Right kidney (tissue), 9 donors: ENCODE measurements at places on chromosomes 12 and 14.

DNA sequence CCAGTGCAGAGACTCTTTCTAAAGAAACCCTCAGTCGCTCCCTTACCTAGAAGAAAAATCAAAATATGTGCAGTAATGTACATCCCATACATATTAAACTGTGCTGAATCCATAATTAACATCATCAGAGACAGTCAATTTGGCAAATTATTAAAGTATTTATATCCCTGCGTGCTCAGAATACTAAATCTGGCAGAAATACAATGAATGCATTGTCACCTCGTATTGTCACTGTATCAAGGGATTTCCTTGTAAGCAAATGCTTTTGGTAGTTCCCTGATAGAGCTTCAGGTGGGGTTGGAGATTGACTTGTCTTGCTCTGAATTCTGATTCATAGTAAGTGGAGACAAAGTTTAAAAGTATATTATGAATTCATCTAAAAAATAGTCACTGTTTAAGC, 319.1 kb downstream of the PPFIA2 start:
- DNase-seq: no peak

GRCh38 chr14:60276347-60276746, 27.3 kb downstream of the PPM1A start:
- no peak for DNase-seq

DNA sequence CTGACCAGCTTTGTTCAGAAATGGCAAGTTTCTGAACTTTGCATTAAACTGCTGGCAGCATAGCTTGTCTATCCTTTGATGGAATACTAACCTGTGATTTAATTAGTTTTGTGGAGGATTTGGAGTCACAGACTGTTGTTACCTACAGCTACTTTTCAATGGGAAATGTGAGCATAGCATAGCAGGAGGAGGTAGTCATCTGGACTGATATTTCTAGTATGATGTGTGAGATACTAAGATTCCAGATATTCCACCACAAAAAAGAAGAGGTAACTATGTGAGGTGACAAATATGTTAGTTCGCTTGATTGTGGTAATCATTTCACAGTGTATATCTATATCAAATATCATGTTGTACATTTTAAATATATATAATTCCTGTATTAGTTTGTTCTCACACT, 833.0 kb downstream of the SLC6A15 start:
- DNase-seq: no peak

DNA sequence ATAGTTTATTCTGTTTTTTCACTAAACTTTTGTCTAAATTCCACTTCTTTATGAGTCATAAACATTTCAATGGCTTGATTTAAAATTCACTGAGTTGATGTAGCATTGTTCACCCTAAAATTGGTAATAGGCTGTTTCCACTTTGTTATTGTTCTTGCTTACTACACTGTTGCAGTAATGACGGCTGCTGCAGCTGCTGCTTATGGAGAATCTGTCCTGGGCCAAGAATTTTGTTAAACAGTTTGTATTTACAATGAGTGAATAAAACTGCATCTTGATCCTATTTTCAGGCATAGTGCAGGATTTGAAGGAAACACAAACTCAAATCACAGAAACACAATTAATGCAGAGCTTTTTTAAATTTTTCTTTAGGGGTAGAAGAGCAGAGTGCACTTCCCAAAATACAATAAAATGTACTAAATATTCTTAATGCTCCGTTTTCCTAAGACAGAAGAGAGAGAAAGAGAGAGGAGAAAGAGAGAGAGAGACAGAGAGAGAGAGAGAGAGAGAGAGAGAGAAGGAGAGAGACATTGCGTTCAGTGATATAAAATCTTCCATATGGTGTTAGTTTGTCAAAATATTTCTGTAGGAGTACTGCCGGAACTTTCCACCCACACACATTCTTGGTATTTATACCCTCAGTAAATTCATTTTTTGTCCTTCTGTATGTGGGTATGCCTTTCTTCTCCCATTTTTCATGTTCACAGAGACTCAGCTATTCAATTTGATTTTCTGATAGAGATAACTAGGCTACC, 266.4 kb downstream of the LRFN5 start:
- peak; percentile 11 for DNase-seq

DNA sequence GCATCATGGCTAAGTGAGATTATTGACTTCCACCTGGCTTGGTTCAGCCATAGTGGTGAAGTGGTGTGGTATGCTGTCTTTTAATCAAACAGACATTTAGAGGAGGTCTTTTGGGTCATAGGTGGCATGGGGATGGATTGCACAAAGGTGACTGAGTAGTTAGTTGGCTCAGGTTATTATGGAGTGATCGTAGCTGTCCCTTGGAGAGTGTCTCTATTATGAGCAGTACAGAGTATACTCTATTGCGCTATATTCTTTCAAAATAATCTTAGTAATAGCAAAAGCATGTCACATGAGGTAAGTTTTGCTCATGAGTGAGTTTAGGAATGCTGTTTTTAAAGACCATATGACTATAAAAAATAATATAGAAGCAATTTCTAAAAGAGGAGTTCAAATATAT, 60.4 kb downstream of the RASSF8 start:
- DNase-seq: no peak

GRCh38 chr12:52657250-52657902, 5.4 kb upstream of the KRT2 start:
- DNase-seq: no peak

DNA sequence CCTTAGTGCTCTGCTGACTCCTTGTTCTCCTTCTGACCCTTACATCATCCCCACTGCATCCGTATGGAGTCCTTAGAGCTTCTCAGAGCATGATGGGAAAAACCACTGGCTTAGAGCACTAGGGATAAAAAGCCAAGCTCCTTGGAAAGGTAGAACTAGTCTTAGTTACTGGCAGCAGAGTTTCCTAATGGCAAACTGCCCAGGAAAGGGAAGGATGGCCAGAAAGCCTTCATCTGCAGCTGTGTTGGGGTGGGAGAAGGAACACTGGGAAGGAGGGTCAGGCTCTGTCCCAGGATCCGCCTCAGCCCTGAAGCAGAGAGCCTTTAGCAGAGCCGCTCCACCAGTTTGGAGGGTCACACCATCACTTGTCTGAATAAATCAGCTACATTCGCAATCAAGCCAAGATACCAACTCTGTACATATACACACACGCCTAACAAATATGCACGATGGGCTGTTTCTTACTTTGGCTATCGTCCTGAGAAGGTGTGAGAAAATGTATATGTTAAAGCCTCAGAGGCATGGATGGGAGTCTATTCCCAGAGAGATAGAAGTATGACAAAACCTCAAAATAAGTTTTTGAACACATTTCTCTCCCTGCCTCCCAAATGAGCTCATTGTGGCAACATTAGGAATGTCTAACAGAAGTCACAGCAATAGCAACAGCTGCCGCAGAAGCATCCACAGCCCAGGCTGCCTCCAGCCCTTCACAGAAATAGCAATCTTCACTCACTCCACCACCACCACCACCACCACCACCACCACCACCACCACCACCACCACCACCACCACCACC, 18.6 kb upstream of the GALNT8 start:
- DNase-seq: no peak

DNA sequence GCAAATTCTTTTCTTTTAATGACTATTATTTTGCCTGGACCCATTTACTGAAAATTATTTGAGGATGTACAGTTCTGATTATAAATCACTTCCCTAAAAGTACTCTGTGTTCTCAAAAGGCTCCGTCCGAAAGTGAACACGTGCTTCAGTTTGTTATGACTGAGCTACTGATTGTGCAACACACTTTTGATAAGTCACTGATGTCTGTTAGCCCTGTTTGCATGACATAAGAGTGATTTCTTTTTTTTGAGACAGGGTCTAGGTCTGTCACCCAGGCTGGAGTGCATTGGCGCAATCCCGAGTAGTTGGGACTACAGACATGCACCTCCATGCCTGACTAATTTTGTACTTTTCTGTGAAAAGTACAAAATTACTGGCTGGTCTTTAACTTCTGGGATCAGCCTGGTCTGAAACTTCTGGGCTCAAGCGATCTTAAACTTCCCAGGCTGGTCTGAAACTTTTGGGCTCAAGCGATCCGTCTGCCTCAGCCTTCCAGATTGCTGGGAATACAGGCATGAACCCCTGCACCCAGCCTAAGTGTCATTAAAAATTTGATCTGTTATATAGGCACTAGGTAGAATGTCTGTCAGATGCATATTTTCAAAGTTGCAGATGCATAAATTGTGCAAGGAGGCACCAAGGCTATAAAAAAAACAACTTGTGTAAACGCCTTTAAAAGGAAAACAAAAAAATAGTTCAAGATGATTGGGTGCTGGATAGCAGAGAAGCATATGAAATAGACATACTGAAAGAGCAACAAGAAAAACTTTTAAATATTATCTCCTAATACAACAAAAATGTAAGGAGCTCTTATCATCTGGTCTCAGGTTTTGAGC, 111.5 kb downstream of the SRGAP1 start:
- DNase-seq: no peak

DNA sequence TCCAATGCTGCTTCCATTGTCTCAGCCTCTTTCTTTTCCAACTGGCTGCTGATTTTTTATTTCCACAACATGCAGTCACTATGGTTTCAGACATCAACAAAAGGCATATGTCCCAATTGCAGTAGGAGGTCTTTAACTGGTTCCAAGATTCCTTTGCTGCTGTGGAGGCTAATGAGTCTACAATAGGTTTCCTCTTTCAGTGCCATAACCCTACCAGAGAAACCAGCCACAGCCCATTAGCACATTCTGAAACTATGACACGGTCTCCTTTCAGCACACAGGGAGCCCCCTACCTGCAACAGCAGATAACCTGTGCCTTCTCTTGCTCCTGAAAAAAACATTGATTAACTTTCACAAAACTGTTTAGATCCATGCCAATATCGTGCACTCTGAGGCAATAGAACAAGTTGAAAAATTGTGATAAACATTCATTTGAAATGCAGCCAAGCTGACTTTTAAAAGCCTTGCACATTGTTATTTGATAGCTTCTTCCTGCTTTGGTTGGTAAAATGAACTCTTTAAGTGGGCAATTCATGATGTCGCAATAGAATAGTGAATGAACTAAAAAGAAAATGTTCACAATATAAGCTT, 32.4 kb downstream of the PLEKHG7 start:
- no peak for DNase-seq

GRCh38 chr14:101870273-101870939, 94.0 kb upstream of the DYNC1H1 start:
- no peak for DNase-seq

GRCh38 chr14:103232031-103232808, 101.8 kb upstream of the EIF5 start:
- DNase-seq: no peak

- DNase-seq: no peak
Measured at GRCh38 chr12:47736216-47736615, 10.9 kb upstream of the ENDOU start.

GRCh38 chr12:30905463-30906009, 21.0 kb upstream of the TSPAN11 start:
- no peak for DNase-seq

- DNase-seq: no peak
Measured at GRCh38 chr12:82325540-82326336, 32.4 kb downstream of the CCDC59 start.
